CD8-positive, alpha-beta T cell (primary cell): ENCODE measurements at places on chromosomes 7 and 10.

GRCh38 chr10:123800289-123800688 is 91.3 kb downstream of the CPXM2 start:
- DNase-seq = no peak

DNA sequence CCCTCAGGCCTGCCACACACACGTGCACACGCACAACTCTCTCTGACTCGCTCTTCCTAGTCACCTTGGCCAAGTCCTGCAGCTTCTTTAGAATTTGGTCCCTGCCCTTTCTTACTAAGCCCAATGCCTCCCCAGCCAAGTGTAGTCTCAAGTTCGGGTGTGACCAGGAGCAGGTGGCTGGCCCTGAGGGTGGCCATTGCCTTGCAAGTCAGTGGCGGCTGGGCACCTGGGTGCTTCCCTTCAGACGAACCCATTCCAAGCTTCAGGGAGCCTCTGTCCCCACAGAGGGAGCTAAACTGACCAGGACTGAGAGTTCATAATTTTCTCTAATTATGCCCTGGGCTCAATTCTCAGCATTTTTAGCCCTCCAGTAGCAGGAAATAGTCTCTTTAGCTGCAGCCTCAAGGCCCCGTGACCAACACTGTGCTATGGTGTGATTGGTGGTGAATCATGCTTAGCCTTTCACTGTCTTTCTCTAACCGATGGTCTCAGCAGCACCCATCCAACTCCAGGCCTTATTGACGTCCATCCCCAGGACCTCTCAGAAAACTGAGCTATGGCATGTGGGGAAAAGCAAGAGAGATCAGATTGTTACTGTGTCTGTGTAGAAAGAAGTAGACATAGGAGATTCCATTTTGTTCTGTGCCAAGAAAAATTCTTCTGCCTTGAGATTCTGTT is 34.7 kb upstream of the FXYD4 start:
- no peak for DNase-seq

DNA sequence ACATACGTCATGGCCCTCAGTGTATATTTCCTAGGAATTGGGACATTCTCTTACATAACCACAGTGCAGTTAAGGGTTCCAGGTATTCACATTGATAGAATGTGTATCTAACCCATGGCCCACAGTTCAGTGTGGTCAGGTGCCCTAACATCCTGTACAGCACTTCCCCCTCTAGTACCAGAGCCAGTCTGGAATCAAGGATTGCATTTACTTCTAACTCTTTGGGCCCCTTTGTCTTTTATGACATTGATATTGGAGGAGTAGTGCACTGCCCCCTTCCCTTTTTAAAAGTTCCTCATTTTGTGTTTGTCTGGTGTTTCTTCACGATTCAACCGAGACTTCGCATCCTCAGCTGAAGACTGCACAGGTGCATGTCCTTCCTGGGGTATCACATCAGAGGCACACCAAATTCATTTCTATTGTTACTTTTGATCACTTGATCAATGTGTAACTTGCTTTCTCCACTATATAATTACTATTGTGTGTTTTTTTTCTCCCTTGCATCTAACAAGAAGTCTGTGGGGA is 22.4 kb upstream of the NPFFR1 start:
- no peak for DNase-seq

GRCh38 chr7:8871716-8872115 is 438.3 kb downstream of the NXPH1 start:
- DNase-seq = no peak
